Stimulated activated CD8-positive, alpha-beta memory T cell treated with anti-CD3 and anti-CD28 coated beads, Interleukin-2, amount 100 ng/mL, for 1 hour (primary cell): ENCODE measurements at places on chromosomes 1 and 21.

DNA sequence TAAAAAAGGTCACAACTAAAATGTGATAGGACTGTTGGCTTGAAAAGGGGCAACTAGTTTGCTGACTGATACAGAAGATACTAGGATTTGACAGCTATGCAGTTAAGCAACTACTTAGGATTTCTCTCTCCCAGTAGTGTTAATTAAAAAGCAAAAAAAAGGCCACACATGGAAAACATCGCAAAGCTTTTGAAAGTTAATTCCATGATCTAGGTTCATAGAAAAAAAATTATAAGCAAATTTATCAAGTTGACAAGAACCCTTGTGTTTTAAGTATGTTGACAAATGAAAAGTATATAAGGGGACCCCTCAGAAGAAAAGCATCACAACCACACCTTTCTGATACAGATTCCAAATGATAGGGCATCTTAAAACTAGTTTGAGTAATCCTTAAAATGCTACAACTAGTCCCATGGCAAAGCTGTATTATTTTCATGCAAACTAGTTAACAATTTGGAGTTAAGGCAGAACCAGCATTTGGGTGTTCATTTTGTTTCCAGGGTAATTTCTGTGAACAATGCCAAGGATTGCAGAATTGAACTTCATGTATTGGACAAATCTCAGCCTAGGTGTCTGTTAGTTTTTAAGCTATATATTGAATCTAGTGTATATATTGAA is 4.1 kb downstream of the PNRC2 start:
- DNase-seq: no peak

- no peak for DNase-seq
Measured at GRCh38 chr1:64532646-64533045, 62.7 kb downstream of the CACHD1 start.

DNA sequence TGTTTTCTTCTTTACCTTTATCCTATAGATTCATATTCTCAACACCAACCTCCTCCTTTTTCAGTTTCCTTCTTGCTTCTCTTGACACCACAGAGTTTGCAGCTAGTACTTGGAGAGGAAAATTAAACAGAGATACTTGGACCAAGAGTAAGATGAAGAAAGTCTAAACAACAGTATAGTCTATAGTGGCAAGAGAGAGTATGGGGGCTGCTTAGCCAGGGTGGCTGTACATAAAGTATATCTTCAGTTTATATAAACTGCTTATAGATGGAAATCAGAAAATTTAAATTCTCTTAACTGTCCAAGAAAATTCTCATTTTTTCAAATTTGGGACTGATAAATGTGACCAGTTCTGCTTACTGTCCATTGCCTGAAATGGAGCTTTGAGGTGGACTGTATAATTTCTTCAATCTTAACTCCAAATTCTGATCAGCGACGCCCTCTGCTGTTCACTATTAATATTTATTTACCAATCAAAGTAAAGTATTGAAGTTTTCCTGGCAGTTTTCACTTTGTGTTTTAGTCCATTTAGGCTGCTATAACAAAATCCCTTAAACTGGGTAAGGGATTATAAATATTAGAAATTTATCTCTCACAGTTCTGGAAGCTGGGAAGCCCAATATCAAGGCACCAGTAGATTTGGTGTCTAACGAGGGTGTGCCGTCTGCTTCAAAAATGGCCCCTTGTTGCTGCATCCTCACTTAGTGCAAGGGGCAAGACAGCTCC is 14.8 kb upstream of the METTL18 start:
- DNase-seq: no peak

- no peak for DNase-seq
Measured at GRCh38 chr1:47709019-47709871, 271.4 kb downstream of the FOXD2 start.

GRCh38 chr21:29465546-29465945 is 166.8 kb downstream of the BACH1 start:
- no peak for DNase-seq

DNA sequence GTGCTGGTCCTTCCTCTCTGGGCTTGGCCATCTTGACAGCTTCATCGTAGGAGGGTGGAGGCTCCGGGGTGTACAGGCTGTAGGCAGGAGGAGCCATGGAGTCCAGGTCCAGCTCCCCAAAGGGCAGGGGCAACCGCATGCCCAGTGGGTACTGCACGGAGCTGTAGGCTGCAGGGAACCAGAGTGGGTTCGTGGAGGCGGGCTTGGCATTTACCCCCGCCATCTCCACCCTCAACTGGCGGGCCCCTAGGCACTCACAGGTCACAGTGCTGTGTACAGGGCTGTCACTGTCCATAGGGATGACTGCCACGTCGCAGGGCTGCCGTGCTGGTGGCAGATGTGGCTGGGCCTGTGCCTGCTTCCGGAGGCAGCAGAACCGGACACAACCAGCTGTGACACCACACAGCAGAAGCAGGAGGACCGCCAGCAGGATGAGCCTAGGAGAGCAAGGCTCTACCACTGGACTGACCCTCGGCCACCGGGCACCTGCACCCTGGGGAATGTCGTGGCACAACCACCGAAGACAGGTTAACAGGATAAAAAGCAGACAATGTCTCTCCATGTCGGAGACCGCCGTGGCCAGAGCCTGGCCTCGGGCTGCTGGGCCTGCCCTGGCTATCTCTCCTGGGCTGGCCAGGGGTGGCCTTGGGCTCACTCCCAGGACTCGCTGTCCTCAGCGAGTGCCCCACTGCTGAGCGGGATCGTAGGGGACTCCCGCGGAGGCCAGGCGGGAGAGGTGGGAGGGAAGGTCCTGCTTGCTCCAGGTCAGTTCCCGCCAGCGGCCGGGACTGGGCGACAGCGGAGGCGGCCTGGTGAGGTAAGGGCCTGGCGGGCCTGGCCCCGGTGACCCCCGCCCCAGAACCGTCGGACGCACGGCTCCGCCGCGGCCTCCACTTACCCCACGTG is 831 bp downstream of the TMEM52 start:
- no peak for DNase-seq

DNA sequence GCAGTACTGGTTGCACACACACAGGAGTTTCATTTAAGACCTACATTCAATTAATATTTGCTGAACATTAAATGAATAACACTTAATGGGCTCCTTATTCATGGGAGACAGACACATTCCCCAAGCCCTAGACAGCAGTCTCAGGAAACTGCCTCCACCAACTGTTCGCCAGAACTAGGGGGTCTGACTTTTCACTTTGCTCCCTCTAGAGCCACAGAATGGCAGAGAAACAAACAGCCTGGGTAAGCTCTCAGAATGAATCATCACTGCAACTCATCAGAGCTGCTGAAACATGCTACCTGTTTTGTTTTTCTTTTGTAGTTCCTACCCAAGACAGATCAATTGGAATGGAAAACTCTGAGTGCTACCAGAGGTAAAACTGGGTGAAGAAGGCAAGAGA is 31.7 kb downstream of the ELK4 start:
- DNase-seq: no peak

GRCh38 chr1:81999364-81999763 is 198.6 kb downstream of the ADGRL2 start:
- DNase-seq: no peak

GRCh38 chr1:113991467-113991997 is 12.3 kb downstream of the OLFML3 start:
- no peak for DNase-seq

GRCh38 chr1:24656046-24656445 is 12.9 kb downstream of the SRRM1 start:
- no peak for DNase-seq

DNA sequence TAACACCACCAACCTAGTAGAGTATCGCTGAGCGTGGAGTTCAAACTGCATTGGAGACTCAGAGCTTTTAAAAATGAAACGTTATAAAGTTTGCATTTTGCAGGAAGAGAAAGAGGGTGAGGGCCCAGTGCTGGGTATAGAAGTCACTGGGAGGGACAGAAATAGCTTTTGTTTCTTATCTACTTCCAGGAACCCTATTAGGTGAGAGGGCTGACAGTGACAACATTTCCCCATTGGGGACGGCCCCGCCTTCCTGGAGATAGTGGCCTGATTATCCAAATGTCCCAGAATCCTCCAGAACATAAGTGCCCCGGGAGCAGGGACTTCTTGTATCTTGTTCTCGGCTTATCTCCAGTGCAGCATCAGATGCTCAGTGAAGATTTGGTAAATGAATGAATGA is 574.9 kb downstream of the PTPRU start:
- DNase-seq: no peak

GRCh38 chr1:173190101-173190936 is 16.8 kb downstream of the TNFSF4 start:
- DNase-seq: no peak

GRCh38 chr1:119815361-119815760 is 4.1 kb upstream of the REG4 start:
- no peak for DNase-seq

- DNase-seq: no peak
Measured at GRCh38 chr1:62613890-62614289, 16.6 kb downstream of the ANGPTL3 start.

DNA sequence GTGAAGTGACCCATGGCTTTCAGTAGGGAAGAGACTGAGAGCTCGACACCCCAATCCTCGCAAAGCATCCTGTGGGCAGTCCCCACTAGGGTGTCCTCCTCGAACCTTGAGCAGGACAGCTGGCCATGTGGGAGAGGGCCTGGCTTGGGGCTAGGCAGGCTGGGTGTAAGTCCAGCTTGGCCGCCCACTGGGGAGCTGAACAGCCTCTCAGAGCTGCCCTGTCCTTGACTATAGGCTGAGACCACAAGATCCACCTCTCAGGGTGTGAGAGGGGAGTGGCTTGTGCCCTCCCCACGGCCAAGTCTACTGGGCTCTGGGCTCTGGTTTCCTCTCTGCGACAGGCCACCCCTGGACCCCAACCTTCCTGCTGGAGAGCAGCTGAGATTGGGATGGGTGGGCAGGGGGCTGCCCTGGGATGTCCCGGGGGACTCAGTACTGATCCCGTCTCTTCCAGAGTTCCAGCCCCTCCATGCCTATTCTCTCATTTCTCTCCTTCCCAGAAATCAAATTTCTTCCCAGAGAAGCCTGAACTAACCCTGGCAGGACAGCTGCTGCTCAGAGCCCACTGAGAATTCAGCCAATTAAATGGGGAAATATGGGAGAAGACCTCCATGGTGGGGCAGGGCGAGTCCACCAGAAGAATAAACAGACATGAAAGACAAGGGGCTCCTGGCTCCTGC is 282.9 kb downstream of the PTPRU start:
- no peak for DNase-seq

DNA sequence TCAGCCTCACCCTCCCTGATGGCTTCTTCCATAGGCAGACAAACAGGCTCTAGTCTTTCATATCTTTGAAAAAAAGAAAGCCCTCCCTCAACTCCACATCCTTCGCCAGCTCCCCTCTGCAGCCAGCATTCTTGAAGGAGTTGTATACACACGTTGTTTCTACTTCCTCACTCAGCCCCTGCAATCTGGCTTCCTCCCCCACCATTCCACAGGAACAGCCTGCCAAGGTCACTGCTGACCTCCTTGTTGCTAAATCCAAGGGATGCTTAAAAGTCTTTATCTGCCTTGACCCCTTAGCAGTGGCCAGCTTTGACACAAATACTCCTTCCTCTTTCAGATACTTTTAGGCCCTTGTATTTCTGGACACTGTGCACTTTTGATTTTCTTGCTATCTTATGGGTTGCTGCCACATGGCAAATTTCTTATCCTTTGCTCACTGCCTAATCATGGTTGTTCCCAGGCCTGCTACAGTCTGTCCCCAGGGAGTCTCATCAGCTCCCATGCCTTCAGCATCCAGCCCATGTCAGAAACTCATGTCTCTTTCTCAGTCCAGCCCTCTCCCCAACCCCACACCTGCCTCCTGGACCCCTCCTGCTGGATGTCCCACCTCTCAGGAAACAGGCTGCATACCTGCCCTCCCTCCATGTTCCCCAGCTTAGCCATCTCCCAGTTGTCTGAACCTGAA is 8.3 kb downstream of the FAM229A start:
- no peak for DNase-seq

- DNase-seq: no peak
Measured at GRCh38 chr21:35256468-35256988, 207.4 kb upstream of the RUNX1 start.

DNA sequence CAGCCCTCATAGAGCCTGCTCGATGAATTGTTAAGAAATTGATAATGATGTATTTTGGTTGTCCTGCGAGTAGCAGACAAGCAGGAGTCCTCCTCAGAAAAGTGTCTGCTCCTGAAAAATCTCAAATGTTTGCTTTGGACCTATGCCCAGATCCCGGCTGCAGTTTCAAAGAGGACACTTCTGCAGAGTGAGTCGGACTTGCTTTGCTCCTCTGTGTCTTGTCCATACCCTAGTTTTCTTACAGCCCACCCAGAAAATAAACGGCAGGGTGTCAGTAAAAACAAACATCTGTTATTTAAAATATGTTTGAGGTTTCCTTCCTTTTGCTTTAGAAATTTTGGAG is 2.8 kb downstream of the S100A10 start:
- no peak for DNase-seq

DNA sequence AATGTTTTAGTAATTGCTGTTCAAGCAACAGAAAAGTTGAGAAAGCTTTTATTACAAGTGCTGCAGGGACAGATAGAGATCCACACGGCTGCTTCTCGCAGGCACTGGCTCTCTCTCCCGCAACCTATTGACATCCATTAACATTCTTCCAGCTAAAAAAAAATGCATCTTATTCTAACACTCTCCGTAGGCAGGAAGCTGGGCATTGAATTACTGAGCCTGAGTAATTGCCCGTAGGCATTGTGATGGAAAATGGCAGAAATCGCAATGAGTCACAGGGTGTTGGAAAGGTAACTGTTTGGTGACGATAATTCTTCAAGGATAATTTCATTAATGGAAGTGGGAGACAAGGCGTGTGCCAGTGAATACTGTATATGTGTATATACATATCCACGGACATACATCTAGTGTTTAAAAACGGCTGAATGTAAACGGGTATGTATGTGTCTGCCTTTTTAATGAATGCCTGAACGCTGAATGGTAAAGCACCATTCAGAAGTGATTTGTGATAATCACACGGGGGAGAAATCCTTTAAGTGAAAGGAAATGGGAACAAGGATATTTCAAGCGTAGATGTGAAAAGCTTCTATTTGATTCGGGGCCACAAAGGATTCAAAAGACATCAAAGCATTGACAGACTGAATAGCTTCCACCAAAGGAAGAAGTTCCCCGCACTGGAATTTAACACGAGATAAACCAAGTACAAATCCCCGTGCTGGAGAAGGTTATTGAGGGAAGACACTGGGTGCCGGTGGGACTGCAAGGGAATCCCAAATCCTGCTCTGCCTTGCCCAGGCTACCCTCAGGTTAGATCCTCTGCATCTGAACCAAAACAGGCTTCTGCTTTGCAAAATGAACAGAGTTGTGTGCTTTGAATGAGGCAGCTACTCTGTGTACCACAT is 567.2 kb downstream of the NPHP4 start:
- DNase-seq: no peak
